ENCODE measurements at places on chromosomes 6 and 20.
A peak's percentile ranks its signal among the peaks of the same experiment; 100 is the strongest.

DNA sequence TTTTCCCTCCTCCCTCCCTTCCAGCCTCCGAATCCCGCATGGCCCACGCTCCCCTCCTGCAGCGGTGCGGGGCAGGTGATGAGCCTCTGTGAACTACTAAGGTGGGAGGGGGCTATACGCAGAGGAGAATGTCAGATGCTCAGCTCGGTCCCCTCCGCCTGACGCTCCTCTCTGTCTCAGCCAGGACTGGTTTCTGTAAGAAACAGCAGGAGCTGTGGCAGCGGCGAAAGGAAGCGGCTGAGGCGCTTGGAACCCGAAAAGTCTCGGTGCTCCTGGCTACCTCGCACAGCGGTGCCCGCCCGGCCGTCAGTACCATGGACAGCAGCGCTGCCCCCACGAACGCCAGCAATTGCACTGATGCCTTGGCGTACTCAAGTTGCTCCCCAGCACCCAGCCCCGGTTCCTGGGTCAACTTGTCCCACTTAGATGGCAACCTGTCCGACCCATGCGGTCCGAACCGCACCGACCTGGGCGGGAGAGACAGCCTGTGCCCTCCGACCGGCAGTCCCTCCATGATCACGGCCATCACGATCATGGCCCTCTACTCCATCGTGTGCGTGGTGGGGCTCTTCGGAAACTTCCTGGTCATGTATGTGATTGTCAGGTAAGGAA is at the start of gene OPRM1:
TSS of gene OPRM1 (plus strand) at position 10 of the 612 bp plus-strand sequence. CDS start at position 315, 305 bp downstream.
- no peak for DNase-seq

DNA sequence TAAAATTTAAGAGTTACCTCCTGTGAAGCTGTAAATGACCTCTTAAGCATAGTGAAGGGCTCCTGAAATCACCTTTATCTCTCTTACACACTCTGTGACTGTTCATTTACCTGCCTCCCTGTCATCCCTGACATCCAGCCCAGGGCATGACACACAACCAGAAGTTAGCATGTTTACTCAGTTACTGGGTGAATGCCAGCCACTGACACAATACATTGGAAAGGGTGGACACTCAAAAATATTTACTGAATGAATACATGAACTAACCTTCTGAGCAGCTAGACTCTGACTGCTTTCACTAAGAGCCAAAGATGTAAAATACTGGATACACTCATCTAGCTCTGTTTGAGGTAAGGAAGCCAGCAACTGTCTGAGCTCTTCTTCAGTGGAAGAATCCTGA is 25.3 kb downstream of the SERAC1 start:
- DNase-seq = no peak

- DNase-seq = no peak
Measured at GRCh38 chr6:168226061-168226752, 93.4 kb downstream of the DACT2 start.

GRCh38 chr20:21302664-21303060 is 469 bp upstream of the XRN2 start:
- DNase-seq = no peak

- no peak for DNase-seq
Measured at GRCh38 chr6:36347621-36348020, 10.9 kb upstream of the BNIP5 start.

- DNase-seq = no peak
Measured at GRCh38 chr6:19569563-19569962, 267.6 kb upstream of the ID4 start.

DNA sequence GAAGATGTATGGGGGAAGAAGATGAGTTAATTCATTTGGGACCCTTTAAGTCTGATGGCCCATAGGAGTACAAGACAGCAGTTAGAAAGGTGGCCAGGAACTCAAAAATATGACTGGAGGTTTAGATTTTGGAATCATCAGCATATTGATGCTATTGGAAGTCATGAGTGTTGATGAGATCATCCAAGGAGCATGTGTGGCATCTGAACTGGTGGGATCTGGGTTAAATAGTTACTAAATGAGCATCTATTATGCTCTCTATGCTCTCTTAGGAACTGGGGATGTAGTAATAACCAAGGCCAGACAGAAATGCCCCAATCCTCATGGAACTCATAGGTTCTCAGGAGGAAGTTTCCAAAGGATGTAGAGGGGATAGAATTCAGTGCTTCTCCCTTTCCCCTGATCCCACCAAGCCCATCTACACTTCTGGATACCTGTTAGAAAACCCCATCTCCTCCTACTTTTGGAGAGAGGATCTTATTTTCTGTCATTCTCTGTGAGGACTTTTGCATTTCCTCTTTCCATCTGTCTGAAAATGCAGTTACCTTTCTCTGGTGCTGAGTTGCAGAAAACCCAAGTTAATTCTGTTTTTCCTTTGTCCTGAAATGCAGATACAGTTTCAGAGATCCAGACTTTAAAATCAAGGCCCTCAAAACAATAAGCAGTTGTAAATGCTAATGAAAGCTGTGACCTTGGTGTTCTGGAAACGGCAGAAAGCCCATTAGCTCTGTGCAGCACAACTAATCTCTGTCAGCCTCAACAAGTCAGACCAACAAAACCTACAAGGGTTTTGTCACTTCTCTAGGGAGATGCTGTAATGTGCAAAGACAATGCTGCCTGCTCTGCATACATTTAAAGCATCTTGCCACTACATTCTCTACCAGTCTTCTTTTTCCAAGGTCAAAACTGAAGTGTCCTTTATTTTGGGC is 65.8 kb downstream of the TBC1D7 start:
- no peak for DNase-seq

GRCh38 chr20:11035211-11035610 is 361.4 kb upstream of the JAG1 start:
- DNase-seq = no peak

GRCh38 chr6:137099689-137100403 is 55.1 kb upstream of the IL20RA start:
- no peak for DNase-seq

- no peak for DNase-seq
Measured at GRCh38 chr20:23725102-23725501, 25.6 kb downstream of the CST1 start.

DNA sequence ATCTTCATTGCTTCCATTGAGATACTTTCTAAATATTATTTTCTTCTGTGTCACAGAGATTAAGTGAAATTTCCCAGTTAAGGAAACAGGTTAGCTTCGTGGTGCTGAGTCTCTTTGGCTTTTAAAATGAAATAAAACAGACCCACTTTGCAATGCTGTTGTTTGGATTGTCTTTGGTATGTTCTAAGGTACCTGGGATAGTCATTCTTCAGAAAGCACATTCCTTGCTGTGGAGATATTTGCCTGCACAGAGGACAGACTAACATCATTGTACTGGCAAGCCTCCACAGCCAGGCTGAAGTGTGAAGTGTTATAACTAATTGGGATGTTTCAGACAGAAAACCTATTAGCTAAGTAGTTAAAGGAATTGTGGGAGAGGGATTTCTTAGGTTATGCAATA is 148.8 kb upstream of the EPHA7 start:
- no peak for DNase-seq

GRCh38 chr6:79230149-79230548 is 4.3 kb downstream of the HMGN3 start:
- DNase-seq = no peak

- DNase-seq = no peak
Measured at GRCh38 chr6:138555421-138555988, 56.2 kb upstream of the NHSL1 start.

DNA sequence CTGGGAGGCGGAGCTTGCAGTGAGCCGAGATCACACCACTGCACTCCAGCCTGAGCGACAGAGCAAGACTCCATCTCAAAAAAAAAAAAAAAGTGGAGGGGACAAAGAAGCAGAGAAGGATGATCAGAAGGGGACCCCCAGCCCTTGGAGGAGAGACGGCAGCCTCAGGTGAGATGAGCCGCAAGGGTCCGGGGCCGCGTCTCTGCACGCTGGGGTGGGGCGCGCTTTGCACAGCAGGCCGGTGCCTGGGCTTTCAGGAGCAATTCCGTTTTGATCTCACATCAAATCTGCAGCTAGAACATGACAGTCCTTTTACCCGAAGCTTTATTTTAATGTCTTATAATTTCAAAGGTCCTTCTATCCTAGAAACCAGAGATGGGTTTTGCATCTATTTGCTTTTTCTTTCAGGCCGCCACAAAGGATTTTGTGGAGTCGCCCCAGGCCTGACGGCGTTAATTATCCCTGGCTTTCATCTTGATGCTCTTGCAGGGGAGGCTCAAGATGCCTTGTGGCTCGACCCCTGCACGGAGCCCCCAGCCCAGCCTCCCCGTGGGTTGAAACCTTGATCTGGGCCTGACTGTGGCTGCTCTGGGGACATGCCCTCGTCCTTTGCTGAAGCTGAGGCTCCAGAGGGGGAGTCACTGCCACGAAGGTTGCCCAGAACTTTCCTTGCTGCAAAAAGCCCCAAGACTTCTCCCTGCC is 17.3 kb downstream of the HRH3 start:
- DNase-seq = no peak

DNA sequence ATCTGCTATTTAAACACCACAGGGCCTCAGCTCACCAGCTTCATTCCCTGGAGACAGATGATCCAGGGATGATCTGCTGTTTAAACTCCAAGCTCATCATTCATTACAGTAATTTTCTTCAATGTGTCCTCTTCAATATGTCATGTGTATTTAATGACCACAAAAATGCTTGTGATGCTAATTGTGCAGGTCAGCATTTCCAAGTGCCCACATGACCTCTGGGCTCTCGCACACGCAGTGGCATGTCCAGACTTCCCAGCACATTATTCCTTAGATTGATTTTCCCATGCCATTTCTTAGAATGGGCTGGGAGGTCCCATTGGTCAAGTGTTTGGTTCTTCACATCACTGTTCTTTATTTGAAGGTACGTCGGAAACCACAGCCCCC is 434.4 kb downstream of the HAO1 start:
- DNase-seq = no peak

GRCh38 chr20:33830371-33830770 is 19.2 kb downstream of the CHMP4B start:
- DNase-seq = no peak

GRCh38 chr6:41375598-41376151 is 40.3 kb downstream of the NCR2 start:
- DNase-seq = no peak

DNA sequence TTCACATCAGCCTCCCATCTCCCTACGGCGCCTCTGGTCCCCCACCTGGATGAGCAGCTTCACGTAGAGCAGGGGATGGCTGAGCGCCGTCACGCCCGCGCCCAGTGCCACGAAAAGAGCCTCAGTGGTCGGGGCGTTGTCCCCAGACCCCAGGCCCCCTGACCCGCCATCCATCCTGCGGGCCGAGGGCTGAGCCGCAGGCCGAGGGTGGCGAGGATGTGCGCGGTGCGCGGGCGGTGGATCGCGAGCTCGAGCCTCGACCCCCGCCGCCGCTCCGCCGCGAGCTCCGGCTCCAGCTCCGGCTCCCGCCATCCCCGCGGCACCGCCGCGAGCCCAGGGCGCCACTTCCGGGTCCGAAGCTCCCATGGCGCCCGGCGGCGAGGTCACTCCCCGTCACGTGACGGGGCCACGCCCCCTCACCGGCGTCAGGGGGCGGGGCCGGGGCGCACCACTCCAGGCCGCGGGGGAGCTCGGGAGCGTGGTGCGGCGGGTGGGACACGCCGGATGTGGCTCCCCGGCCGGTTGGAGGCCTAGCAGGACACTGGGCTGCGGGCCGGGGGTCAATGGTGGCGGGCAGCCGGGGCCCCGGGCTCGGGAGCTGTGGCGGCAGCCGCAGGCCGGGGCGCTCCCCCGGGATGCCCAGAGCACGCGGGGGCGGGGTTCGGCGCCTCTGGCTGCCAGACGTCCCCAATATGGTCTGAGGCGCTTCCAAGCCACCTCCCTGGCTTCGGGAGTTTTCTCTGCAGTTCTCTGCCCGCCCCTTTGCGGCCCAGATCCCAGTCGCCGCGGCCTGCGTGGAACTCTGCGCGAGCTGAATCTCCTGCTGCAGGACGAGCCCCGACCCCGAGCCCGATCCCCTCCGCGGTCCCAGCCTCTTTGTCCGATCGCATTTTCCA is at the start of gene MTCH1:
TSS of gene MTCH1 (minus strand) at position 389 of the 896 bp plus-strand sequence. CDS start at position 366, 23 bp downstream.
- peak; percentile 84 for DNase-seq

- DNase-seq = no peak
Measured at GRCh38 chr6:4510317-4510716, 265.9 kb upstream of the CDYL start.

DNA sequence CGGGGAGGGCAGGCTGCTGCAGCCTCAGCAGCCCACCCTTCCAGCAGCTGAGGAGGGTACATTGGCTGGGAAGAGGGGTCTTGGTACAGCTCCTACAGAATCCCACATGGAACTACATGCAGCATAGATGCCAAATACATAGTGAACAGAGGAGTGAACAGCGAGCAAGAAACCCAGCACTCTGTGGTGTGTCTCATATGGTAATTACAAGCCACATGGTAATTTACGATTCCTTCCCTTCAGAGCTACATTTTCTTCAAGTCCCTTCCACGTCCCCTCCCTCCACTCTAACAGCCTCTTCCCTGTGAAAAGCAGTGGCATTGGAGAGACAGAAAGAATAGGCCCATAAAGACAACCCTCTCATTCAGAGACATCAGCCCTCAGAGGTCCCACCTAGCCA is 167.7 kb downstream of the SYNDIG1 start:
- DNase-seq = no peak

DNA sequence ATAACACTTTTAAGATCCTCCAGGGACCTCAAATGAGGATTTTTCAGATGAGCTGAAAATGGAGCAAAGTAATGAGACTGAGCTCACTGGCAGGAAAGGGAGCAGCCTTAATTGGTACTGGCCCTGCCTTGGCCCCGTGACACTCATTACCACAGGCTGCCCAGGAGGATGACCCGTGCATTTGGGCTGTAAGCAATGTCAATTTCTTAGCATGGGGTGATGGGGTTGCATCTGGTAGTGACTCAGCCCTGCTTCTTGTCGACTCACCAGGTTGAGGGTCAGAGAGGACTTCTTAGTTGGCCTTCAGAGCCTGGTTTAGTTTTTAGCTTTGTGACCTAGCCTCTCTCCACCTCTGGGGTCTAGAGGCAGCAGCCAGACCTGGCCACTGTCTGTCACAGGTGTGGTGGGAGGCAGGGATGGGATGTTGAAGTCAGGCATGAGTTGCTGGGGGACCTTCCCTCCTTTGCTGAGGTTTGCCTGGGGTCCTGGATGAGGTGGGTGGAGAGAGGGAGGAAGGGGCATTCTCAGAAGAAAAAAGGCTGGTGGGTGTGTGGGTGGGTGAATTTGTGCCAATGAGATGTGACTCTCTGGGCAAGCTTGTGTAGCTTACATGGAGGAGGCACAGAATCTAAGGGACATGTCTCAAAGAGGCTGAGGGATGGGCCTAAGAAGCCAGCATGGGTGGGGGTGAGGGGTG is 25.9 kb upstream of the EPB41L1 start:
- DNase-seq = no peak

DNA sequence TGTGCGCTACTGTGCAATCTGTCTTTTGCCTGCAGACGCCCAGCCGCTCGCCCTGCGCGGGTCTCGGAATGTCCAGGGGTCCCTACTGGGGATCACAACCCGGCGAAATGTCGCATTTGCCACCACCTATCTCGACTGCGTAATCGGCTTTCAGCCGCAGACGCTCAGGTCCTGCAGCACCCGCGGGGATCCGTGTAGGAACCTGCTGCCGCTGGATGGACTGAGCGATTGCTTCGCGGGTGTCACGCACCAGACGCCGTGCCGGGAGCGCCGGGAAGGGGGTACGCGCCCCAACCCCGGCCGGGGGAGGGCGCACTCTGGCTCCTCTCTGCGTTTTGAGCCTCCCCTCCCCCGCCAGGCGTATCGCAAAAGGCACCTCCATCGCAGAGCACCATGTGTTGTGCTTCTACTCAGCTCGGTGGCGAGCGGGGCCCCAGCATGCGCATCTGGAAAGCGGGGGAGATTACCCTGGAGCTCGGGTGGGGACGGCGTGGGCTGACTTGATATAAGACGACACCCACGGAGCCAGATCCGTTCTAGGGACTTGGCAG is 747 bp upstream of the PTPRA start:
- DNase-seq = peak; percentile 50

All from T-helper 2 cell (primary cell).